ENCODE measurements at places on chromosomes 16 and 17.

GRCh38 chr17:17413821-17414220 lies 63.0 kb upstream of the MED9 start:
- DNase-seq = no peak

DNA sequence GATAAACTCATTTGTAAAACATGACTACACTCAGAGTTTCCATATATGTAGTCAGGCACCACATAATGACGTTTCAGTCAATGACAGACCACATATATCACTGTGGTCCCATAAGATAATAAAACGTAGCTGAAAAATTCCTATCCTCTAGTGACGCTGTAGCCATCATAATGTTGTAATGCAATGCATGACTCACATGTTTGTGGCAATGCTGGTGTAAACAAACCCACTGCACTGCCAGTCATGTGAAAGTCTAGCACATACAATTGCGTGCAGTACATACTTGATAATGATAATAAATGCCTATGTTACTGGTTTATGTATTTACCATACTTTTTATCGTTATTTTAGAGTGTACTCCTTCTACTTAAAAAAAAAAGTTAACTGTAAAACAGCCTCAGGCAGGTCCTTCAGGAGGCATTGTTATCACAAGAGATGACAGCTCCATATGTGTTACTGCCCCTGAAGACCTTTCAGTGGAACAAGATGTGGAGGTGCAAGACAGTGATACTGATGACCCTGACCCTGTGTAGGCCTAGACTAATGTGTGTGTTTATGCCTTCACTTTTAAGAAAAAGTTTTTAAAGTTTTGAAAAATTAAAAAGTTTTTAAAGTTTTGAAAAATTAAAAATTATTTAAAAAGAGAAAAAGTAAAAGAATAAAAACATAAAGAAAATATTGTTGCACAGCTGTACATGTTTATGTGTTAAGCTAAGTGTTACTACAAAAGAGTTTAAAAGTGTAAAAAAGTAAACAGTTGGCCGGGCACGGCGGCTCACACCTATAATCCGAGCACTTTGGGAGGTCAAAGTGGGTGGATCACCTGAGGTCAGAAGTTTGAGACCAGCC lies 9.0 kb downstream of the STAT5B start:
- DNase-seq = no peak

- DNase-seq = peak; percentile 54
Observed at GRCh38 chr17:14926526-14927122, 338.5 kb downstream of the PMP22 start.

DNA sequence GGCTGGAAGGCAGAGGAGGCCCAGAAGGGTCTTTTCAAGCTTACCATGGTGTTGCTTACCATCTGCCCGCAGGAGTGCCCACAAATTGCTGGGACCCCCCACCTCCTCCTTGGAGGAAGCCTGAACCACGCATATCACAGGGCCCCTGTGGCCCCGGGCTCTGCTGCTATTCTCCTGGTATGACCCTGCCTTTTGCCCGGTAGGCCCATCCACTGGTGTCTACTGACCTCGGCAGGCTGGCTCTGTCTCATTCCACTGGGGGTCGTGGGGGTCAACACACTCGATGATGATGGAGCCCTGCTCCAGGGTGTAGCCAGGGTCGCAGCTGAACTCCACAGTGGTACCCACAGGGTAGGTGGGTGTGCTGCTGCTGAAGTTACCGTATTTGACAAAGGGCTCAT lies 8.2 kb upstream of the PHF12 start:
- no peak for DNase-seq

GRCh38 chr16:66538910-66539309 lies 11.0 kb downstream of the TK2 start:
- no peak for DNase-seq

GRCh38 chr17:17628388-17629008 lies 37.0 kb upstream of the PEMT start:
- DNase-seq = no peak
